ENCODE measurements at places on chromosomes 3 and 15. TPM values are rescaled to one million over a fixed set of nuclear protein-coding genes. Genes with fewer than 3 reads are reported as not detected.
A peak's percentile ranks its signal among the peaks of the same experiment; 100 is the strongest.

- no peak for DNase-seq
Measured at GRCh38 chr3:129428007-129428375, 445 bp downstream of the EFCAB12 start.

GRCh38 chr15:90018216-90018831 lies 17.2 kb downstream of the ZNF710 start:
- no peak for DNase-seq

DNA sequence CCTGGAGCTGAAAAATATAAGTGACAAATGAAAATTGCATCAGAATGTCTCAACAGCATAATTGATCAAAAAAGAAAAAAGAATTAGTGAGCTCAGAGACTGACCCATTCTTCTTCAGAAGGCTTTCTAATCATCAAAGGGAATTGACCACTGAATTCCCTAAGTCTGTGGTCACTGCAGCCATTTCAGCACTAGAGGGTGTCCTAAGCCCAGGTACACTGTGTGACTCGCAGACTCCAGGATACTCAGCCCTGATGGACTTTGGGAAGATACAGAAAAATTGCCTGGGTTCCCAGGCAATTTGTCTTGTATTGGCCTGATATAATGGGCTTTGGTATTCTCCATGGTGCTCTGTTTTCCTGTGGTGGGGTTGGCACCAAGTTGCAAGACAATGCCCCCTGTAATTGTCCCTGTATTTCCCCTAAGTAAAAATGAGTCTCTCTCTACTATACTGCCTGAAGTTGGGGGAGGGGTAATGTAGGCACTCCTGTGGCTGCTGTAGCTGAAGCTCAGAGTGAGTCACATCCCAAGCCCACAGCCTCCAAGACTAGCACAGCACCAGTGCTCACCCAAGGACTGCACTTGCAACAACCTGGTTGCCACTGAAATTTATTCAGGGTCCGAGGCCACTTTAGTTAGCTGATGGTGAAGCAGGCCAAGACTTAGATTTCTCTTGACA lies 256.0 kb upstream of the STAC start:
- DNase-seq, result no peak

The ZPLD1 gene
- total RNA-seq, result not detected

DNA sequence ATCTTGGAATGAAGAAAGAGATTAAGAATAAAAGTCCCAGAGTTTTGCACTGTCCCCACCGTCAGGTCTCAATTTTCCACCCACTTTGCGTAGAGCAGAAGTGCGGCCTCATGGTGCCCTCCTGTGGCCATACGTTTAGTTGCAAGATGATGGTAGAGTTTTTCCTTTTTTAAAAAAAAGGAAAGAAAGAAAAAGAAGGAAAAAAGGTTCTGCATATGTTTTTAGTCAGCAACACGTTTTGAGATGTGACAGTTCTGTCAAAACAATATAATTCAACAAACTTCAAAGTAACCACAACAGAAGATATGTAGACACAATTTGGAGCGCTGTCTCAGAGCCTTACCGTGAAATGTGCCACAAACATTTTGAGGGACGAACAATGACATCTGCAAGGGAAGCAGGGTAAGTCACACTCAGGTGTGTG lies 24.6 kb downstream of the EBLN2 start:
- DNase-seq, result no peak

- no peak for DNase-seq
Measured at GRCh38 chr3:132380920-132381319, 36.4 kb upstream of the DNAJC13 start.

DNA sequence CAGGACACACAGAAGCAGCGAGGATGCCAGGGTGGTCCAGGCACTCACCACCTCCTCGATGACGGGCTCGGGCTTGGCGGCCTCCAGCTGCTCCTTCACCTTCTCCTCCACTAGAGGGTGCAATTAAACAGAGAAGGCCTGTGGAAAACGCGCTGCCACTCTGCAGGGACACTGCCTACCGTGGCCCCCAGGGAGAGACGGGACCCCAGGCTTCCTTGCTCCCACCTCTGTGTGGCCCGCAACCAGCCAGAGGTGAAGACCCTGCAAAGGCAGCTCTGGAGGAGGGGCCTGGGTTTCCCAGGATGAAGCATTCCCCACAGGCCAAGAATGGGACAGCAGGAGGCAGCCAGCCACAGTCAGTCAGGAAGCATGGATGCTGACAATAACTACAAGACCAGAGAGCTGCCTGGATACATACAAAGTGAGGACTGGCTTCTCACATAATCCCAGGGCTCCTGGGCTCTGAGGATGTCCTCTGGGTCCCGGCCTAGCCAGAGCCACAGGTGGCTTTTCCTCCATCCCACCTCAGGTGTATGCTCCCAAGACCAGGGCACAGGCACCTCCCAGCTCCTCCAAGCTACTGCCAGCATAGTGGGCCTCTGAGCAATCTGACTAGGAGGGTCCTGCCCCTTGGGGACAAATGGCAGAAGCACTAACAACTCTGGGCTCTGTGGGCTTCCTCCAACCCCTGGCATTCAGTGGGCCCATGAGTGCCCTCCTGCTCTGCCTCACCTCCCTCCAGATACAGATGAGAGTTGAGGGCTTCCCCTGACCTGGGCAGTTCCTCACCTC lies 46.2 kb downstream of the PTH1R start:
- DNase-seq, result peak; percentile 69

The ADAMTSL3 gene
- total RNA-seq, result 31.3 TPM

The UBL7 gene
- 48.3 TPM for total RNA-seq

The IQCF5 gene
- total RNA-seq, result not detected

- DNase-seq, result no peak
Measured at GRCh38 chr3:177308286-177308685, 111.0 kb upstream of the TBL1XR1 start.

DNA sequence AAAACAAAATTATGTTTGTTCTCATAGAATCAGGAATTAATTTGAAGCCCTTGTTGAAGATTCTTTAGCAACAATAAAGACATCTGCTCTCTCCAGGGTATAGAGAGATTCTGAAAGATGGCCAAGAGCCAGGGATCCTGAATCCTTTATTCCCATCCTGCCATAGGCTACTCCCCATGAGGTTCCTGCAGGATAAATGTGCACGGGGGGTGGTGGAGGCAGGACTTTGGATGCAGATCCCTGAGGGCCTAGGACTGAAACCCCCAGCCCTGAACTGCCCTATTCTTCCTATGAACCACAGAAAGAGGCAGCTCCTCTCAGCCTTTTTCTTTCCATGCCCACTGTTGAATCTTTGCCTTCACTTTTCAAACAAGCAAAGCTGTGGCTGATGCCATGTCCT lies 17.1 kb downstream of the TMEM108 start:
- no peak for DNase-seq

GRCh38 chr15:65906396-65906795 lies 37.1 kb downstream of the RAB11A start:
- DNase-seq, result no peak

GRCh38 chr15:46079046-46079445 lies 444.2 kb downstream of the SQOR start:
- DNase-seq, result no peak

The MOBP gene
- total RNA-seq, result 0.06 TPM

The PARP15 gene
- 1.6 TPM for total RNA-seq

The THPO gene
- 0.28 TPM for total RNA-seq

DNA sequence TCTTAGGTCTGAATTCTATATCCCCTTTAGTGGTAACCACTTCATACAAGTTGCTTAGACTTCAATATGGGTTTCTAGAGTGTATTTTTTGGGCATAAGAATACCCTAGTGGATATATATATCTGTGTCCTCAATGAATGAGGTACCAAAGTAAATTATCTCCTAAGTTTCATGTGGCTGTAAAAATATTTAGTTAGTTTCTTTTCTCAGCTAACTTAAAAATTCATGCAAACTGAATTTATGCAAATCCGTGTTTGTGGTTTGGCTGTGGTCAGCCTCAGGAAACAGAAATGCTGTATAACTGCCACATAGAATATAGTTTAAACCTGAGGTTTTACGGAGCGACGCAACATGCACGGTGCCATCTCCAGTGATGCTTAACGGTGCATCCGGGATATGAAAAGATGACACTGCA lies 80.3 kb downstream of the PEX5L start:
- DNase-seq, result no peak
